A549 treated with DMSO at 1 μM for 4 hours (cell line): ENCODE measurements at places on chromosomes 1 and 21. TPM values are rescaled to one million over a fixed set of nuclear protein-coding genes. Genes with fewer than 3 reads are reported as not detected.

The ADAM30 gene
- total RNA-seq = not detected in 5 replicates

The CHIT1 gene
- not detected in 5 replicates for total RNA-seq

The TINAGL1 gene
- 0.53 to 1.0 TPM (median 0.95 TPM) in 5 replicates for total RNA-seq

The MYCL gene
- 1.1 to 1.6 TPM (median 1.3 TPM) in 5 replicates for total RNA-seq

The OR6N1 gene
- total RNA-seq = not detected in 5 replicates

The HES3 gene
- 0.15 TPM in 1 of 5 replicates, not detected in the others for total RNA-seq

The TAGLN2 gene
- total RNA-seq = 1,033 to 1,078 TPM (median 1,056 TPM) in 5 replicates

The NBPF4 gene
- 0.14 to 0.25 TPM (median 0.25 TPM) in 5 replicates for total RNA-seq

The FCRL2 gene
- not detected in 5 replicates for total RNA-seq

The LRIG2 gene
- 3.0 to 4.2 TPM (median 3.7 TPM) in 5 replicates for total RNA-seq

The CFAP74 gene
- 0.02 TPM in 1 of 5 replicates, not detected in the others for total RNA-seq

The TXNIP gene
- total RNA-seq = 0.11 to 0.26 TPM (median 0.13 TPM) in 5 replicates

The ZMYND12 gene
- total RNA-seq = 0.17 to 0.53 TPM (median 0.44 TPM) in 5 replicates

The C4BPB gene
- 0.99 to 1.5 TPM (median 1.1 TPM) in 5 replicates for total RNA-seq

The SLC5A9 gene
- total RNA-seq = 0.08 TPM in 1 of 5 replicates, not detected in the others

The FCRL1 gene
- total RNA-seq = not detected in 5 replicates

The CXADR gene
- total RNA-seq = 7.3 to 11.2 TPM (median 9.0 TPM) in 5 replicates

The NPL gene
- total RNA-seq = 0.41 to 1.2 TPM (median 1.1 TPM) in 5 replicates

The PLXNA2 gene
- total RNA-seq = 0.48 to 0.94 TPM (median 0.86 TPM) in 5 replicates

The CIART gene
- total RNA-seq = 0.30 to 0.55 TPM (median 0.53 TPM) in 5 replicates

The ZNF697 gene
- 1.8 to 2.2 TPM (median 1.9 TPM) in 5 replicates for total RNA-seq

The CREG1 gene
- total RNA-seq = 73.3 to 109 TPM (median 96.6 TPM) in 5 replicates

The ARHGEF10L gene
- total RNA-seq = 5.7 to 7.8 TPM (median 6.8 TPM) in 5 replicates

The IPP gene
- 4.1 to 6.6 TPM (median 5.3 TPM) in 5 replicates for total RNA-seq
